Epithelial cell of prostate (primary cell): ENCODE measurements at places on chromosomes 5 and 9.

- no peak for DNase-seq
Observed at GRCh38 chr5:68392617-68393016, 177.1 kb downstream of the PIK3R1 start.

DNA sequence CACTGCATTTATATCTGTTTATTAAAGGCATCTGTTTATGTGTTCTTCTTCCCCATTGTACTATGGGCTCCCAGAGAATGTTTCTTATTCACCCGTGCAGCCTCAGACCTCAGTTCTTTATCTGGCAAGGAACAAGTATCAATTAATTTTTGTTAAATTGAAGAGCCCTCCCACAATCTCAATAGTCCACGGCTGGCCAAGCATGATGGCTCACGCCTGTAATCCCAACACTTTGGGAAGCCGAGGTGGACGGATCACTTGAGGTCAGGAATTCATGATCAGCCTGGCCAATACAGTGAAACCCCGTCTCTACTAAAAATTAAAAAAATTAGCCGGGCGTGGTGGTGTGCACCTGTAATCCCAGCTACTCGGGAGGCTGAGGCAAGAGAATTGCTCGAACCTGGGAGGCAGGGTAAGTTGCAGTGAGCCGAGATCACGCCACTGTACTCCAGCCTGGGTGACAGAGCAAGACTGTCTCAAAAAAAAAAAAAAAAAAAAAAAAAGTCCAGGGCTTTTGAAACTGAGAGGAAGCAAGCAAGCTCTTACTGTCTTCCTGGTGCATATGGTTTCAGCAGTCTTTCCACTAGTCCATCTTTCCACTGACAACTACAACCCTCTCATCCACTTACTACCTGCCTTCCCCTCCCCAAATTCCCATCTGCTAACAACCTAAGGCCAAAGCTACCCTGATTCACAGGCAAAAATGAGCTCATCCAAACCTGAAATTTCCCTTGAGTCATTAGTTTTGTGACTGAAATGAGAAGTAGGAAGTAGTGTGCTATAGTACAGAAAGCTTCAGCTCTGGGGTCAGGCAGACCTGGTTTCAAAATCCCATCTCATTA is 2.3 kb upstream of the HK3 start:
- no peak for DNase-seq

- no peak for DNase-seq
Observed at GRCh38 chr5:68230285-68230684, 14.7 kb downstream of the PIK3R1 start.

- DNase-seq: peak; percentile 20
Observed at GRCh38 chr9:14452539-14452938, 138.6 kb upstream of the NFIB start.

GRCh38 chr5:102681403-102681983 is 73.6 kb upstream of the PAM start:
- no peak for DNase-seq

GRCh38 chr5:149466457-149466972 is 84.7 kb downstream of the CSNK1A1 start:
- DNase-seq: no peak

GRCh38 chr5:97095318-97095732 is 47.1 kb downstream of the LIX1 start:
- DNase-seq: no peak

- no peak for DNase-seq
Observed at GRCh38 chr9:83271665-83272071, 208.7 kb upstream of the RASEF start.

- no peak for DNase-seq
Observed at GRCh38 chr5:64292611-64293215, 127.1 kb downstream of the RNF180 start.
